ENCODE measurements at places on chromosomes 6 and 20.

GRCh38 chr6:127186889-127187288 lies 68.4 kb downstream of the RSPO3 start:
- DNase-seq: peak; percentile 4

DNA sequence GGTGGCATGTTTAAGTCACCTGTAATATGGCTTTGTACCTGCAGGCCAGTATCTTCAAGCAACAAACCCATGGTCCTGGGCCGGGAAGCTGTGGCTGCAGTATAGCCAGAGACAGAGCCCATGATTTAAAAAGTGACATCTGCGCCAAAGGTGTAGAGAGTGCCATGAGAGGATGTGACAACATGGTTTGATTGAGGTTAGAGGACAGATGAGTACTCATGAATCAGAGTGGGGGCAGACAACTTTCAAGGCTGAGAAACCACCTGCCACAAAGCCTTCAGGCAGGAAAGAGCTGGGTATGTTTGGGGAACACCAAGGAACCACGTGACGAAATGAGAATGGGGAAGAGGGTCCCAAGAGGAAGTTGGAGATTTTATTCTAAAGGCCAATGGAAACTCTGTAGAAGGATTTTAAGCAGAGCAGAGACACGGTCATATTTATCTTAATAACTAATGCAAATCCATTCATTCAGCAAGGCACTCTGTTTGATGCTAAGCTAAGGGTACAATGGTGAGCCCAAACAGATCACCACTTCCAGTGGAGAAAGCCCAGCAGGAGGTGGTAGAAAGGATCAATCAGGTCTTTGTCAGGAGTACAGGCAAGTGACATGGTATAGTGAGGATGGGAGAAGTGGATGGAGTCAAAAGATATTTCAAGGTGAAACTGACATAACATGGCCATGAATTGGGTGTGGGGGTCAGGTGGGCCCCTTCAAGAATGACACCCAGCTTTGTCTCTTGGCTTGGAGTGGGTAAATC lies 3.4 kb upstream of the MICAL1 start:
- no peak for DNase-seq

DNA sequence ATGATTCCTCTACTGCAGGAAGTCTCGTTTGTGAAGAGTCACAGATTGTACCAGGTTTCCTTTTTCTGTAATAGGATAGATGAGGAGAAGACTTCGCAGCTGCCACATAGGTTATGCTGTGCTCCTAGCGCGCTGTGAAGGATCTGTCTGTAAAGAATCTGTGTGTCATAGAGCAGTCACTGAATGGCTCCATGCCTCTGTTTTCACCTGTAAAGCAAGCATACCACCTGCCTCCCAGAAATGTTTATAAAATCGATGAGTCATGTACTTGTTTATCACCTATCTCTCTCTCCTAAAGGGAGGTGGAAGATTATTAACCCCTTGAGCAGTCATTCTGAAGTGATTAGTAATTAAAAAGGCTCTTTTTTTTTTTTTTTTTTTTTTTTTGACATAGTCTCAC lies 86.6 kb downstream of the TFAP2B start:
- DNase-seq: no peak

- no peak for DNase-seq
Measured at GRCh38 chr6:34986845-34987246, 97.8 kb downstream of the ANKS1A start.

GRCh38 chr20:35842361-35842760 lies 70.5 kb downstream of the PHF20 start:
- DNase-seq: no peak

DNA sequence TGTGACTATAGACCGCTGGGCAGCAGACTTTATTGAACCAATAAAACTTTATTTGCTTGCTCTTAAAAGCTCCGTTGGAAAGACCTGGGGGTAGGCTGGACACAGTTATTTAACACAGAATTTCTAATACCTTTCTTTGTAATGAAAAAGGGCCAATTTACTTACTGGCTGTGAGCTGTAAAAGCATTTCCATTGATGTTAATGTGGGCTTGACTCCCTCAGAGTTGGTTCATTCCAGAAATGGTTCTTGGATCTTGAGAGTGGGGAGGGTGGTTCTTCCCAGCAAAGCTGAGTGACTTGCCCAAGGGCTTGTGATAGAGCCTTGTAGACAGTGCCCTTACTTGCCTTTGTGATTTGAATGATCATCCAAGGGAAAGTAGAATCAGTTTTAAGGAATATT lies 100.6 kb downstream of the SOX4 start:
- no peak for DNase-seq

DNA sequence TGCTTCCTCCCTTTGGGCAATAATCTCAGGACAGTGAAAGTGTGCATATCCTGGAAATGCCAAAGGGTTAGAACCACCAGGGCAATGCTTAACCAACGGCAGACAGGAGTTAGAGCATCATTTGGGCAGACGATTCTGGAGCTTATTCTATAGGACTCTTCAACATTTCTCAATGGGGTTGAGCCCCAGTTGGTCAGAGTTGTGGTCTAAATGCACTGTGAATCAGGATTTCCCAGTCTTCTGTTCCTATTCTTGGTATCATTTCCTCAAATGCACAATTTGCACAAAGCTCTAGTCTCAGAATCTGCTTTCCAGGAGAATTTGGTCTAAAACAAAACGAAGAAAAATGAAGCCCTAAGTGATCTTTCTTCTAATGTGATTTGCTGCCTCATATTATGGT lies 389.6 kb upstream of the JAG1 start:
- no peak for DNase-seq

GRCh38 chr6:90816764-90817163 lies 229.9 kb upstream of the MAP3K7 start:
- no peak for DNase-seq

DNA sequence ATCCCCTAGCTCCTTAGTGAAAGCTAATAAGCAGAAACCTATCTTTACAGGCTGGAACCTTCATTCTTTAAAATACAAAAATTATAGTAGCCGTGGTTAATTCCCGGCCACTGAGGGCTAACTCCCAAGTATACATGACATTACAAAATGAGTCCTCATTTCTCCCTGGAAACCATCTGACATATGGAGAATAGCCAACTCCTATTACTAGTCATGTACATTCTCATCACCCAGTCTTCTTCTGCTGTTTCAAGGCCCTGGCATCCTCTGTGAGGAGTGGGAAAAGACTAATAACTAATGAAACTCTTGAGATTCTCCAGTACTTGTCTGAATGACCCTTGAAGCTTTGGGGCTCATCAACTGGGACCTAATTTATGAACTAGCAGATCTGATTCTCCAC lies 30.2 kb downstream of the CSNK2A1 start:
- no peak for DNase-seq

GRCh38 chr6:117531346-117531745 lies 48.9 kb downstream of the DCBLD1 start:
- DNase-seq: no peak

GRCh38 chr6:25127076-25127837 lies 151.9 kb upstream of the CARMIL1 start:
- no peak for DNase-seq

DNA sequence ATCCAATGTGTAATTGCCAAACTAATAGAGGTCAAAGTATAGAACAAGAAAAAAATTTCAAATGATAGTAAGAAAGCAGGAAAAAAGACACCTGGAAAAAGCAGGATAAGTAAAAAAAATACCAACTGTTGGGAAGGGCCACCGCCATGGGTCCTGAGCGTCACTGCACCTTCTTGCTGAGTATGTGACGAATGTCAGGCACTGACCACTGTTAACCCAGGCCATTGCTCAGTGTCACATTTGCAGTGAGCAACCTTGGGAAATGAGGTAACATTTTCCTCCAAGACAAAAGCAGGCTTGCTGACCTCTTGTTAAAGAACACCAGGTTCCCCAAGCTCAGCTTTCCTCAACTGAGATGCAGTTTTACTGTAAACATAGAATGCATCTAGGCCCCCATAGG lies 15.6 kb upstream of the RPS6KA2 start:
- no peak for DNase-seq

DNA sequence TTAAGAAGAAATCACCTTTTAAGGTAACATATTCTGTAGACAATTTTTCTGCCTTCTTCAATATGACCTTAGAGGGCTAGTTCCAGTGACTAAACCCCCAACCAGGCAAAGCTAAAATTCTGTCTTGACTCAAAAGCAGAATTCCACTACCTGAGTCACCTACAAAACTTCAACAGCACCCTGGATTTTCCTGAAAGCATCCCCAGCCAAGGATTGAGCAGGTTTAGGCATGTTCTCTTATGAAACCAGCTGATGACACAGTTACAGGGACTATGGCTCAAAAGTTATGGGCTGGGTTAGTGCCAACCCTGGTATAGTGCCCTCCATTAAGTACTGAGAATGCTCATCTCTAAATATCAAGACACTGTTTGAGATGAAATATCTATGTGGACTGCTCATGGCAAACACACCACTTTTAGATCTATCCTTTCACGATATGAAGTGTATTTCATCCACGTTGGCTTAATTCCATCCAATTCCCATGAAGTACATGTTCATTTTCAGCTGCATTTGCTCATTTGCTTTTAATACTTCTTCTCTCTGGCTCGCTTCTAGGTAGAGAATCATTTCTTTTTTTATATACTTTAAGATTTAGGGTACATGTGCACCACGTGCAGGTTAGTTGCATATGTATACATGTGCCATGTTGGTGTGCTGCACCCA lies 53.6 kb upstream of the TNFAIP3 start:
- DNase-seq: no peak

DNA sequence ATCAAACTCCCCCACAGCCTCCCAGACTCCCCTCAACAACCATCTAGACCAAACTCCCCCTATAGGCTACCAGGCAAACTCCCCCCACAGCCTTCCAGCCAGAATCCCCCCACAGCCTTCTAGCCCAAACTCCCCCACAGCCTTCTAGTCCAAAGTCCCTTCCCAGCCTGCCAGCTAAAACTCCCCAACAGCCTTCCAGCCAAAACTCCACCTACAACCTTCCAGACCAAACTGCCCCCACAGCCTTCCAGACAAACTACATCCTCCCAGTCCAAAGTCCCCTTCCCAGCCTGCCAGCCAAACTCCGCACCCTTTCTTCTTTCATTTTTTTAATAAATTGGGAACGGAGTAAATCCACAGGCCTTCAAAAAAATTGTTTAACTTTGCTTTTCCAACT lies 37.4 kb upstream of the SYNDIG1 start:
- no peak for DNase-seq

DNA sequence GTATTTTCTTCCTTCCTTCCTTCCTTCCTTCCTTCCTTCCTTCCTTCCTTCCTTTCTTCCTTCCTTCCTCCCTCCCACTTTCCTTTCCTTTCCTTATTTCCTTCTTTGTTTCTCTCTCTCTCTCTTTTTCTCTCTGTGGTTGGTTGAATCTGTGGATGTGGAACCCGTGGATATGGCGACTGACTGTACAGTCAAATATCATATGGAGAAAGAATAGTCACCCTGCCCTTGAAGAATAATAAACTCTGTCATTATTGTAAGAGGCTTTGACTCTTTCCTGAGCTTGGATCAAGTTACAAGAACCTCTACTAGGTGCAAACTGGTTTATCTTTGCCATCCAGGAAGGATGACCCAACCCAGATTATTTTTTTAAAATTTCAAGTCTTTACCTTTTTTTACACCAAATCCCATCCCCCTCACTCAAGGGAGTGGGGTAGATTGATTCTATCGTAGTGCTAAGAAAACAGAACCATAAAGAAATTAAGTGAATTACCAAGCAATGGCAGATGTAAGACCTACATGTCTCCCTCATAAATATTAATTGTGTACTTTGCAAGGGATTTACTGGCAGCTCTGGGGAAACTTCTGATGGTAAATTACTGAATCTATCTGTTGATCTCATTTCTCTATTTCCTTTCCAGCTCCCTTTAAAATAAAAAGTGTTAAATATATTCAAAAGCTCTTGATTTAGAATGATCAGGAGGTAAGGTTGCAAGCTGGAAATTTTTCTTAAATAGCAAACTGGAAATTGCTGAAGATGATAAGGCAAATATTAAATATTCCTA lies 667.5 kb downstream of the UTRN start:
- DNase-seq: no peak

DNA sequence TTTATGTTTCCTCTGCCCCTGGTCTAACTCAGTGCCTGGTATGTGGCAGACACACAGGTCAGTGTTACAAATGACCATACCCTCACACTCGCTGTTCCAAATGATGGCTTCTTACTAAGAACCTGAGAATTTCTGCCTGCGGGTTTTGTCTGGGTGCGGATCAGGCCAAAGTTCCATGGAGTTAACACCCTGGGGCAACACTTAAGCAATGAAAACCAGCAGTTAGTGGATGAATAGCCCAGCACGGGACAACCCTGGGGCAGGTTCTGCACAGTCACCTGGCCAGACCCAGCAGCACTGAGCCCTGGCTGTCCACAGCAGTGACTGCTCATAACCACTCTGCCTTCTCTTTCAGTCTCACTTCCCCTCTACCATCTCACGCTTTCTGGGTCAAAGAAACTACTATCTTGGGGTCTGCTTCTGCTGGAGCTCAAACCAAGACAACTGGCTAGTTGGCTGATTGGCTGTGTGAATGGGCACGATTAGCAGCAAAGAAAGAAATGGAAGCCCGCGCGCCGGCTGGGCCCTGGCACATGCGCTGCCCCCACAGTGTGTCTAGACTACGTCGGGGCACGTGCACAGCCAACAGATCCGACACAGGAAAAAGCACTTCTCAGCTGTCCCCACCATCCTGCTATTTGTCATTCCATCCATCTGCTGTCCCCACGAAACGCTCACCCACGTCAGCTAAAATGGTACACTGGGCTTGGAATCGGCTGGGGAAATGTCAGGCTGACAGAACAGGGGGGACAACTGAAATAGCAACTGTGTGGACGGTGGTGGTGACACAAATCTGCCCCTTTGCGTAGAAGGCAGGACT lies 36.6 kb downstream of the MGME1 start:
- no peak for DNase-seq

DNA sequence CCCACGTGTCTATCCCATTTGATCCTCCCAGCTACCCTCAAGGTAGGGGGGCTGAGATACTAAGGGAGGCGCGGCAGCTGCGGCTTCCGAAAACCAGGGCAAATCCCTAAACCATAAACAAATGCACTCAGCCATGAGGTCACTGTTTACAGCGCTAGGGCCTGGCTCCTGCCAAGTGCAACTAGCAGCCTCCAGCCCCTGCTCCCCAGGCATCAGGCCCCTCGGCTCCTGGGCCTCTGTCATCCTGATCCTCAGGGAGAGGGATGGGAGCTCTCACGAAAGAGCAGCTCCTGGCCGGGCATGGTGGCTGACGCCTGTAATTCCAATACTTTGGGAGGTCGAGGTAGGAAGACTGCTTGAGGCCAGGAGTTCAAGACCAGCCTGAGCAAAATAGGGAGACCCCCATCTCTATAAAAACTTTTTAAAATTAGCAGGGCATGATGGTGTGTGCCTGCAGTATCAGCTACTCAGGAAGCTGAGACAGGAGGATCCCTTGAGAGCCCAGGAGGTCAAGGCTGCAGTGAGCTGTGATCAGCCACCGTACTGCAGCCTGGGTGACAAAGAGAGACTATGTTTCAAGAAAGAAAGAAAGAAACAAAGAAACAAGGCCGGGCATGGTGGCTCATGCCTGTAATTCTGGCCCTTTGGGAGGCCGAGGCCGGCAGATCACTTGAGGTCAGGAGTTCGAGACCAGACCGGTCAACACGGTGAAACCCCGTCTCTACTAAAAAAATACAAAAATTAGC lies 42.5 kb upstream of the TLDC2 start:
- no peak for DNase-seq

Measured in esophagus squamous epithelium (tissue), 5 donors.